ENCODE measurements at places on chromosomes 7 and 10. TPM values are rescaled to one million over a fixed set of nuclear protein-coding genes. Genes with fewer than 3 reads are reported as not detected.

Gene TBXAS1
- total RNA-seq = 0.60 TPM

Gene FXYD4
- not detected for total RNA-seq

Gene MYH16
- total RNA-seq = 0.08 TPM

Gene CALY
- not detected for total RNA-seq

Gene PPIA
- 437 TPM for total RNA-seq

Gene OR2A12
- total RNA-seq = not detected

Gene CCSER2
- total RNA-seq = 24.6 TPM

Data from smooth muscle cell of the coronary artery (primary cell).